ENCODE measurements at places on chromosomes 6 and 20. TPM values are rescaled to one million over a fixed set of nuclear protein-coding genes. Genes with fewer than 3 reads are reported as not detected.

DNA sequence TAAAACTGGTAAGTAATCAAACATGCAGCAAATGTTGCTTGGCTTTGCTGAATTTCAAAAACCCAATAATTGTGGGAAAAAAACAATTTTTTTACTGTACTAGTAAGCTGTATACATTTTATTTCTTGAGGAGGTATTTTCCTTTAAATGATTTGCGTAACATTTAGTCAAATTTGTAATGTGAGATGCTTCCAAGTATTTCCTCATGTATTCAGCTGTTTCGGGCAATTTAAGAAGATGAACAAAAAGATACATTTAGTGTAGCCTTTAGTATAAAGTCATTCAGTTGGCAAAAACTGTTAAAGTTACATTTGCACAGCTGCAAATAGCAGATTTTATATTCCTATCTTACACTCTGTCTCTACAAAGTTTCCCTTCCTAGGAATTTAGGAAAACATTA, 186.1 kb upstream of the SCGN start:
- no peak for DNase-seq

The AIF1 gene
- 1.7 TPM for total RNA-seq

- DNase-seq: no peak
Observed at GRCh38 chr6:125596020-125596419, 153.4 kb upstream of the HEY2 start.

GRCh38 chr20:24304291-24304690, 165.1 kb upstream of the SYNDIG1 start:
- DNase-seq: no peak

GRCh38 chr6:33622456-33623431, 1.6 kb downstream of the ITPR3 start:
- no peak for DNase-seq

DNA sequence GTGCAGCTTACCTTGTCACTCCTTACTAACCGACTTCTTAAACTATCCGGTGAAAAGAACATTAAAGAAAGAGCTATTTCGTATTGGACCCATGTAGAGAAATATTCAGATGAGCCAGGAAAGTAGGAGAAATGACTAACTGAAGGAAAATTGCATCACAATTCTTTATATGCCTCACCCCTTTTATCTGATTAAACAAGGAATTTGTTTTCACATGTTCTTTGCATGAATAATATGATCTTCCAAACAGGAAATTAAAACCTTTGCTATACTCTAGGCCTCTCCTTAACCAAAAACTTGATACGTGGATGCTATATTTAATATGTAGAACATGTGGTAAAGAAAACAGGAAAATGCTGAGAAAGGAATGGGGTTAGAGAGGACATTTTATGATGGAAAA, 41.9 kb upstream of the LRRC1 start:
- no peak for DNase-seq

DNA sequence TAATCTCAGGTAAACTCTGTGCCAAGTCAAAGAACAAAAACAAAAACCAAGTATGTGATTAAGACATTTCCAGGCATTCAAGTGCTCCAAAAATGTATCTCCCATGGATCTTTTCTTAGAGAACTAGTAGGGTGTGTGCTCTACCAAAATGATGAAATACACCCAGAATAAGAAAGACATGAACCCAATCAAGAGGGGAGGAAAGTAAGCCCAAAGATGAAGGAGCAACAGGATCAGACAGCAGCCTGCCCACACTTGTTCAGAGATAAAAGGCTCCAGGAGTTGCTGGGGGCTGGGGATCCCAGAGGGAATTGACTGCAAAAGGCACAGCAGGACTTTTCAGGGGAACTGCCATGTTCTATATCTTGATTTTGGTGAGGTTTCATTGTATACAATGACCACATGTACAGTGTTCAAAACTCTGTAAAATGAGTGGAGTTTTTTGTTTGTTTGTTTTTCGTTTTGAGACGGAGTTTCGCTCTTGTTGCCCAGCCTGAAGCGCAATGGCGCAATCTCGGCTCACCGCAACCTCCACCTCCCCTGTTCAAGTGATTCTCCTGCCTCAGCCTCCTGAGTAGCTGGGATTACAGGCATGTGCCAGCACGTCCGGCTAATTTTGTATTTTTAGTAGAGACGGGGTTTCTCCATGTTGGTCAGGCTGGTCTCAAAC, 24.4 kb downstream of the GCM1 start:
- no peak for DNase-seq

DNA sequence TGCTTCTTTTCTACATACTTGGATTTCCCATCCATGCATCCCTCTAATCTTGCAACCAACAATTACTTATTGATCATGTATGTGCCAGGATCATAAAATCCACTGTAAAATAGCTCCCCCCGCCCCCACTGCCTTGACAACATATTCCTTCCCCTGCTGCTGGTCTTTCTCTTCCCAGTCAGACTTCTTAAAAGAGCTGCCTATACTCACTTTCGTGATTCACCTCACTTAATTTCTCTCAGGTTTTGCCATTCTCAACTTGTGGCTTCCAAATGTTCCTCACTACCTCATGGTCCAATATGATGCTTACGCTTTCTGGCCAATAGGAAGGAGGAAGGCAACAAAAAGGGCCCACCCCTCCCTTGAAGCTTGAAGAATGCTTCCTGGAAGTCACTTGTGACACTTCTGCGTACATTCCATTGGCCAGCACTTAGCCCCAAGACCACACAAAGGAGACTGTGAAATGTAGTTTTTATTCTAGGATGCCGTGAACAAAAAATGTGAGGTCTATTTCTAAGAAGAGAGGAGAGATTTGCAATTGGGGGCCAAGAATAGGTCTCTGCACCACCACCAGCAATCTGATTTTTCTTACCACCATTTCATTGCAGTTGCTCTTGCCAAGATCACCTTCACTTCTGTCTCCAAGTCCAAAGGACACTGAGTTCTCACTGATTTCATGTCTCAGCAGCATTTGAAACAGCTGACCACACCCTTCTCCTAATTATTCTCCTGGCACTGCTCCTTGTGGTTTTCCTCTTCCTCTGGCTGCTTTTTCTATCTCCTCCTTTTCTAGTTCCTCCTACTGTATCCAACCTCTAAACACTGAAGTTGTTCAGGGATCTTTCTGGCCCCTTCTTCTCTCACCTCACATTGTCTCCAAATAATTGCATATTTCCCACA, 30.8 kb downstream of the CD164 start:
- no peak for DNase-seq

The PROKR2 gene
- not detected for total RNA-seq

The FNDC11 gene
- total RNA-seq: 2.6 TPM

GRCh38 chr6:29831776-29832175, 4.2 kb downstream of the HLA-G start:
- DNase-seq: no peak

DNA sequence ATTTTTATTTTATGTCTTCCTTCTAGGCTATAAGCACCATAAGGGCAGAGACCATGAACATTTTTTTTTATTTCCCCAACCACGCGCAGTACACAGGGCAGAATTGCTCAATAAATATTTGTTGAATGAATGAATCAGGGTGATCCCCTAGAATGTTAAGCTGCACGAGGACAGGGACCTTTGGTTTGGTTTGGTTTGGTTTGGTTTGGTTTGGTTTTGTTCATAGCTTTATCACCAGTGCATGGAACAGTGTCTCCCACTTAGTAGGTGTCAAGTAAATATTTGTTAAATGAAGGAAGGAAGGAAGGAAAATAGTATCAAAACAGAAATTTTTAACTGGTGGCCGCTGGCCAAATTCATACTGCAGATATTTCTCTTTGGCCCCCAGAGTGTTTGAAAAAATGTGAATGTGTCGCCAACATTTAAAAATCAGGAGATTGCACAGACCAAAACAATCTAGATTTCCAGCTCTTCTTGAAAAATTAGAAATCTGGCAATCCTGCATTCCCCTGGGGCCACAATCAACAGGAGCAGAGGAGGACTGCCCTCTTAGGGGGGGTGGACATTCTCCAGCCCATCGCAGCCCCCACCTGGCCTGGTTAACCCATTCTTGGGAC, 205.3 kb downstream of the EYA2 start:
- no peak for DNase-seq

- DNase-seq: no peak
Observed at GRCh38 chr6:17268114-17268513, 13.0 kb upstream of the RBM24 start.

DNA sequence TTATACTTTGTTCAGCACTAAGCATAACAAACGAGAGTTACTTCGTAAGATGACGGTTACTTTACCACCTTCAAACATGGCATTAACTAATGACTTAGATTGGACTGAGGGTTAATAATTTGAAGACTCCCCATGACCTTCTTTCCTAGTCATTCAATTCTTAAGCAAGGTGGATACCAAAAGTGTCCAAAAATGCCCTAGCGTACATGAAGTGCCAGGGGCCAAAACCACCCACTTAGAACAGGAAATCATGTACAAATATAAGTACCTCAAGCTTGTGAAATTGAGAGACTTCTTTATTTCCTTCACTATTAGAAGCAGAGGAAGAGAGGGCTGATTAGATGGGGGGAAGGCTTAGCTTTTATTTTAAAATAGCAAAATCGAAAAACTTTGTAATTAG, 166.4 kb downstream of the ATXN1 start:
- no peak for DNase-seq

DNA sequence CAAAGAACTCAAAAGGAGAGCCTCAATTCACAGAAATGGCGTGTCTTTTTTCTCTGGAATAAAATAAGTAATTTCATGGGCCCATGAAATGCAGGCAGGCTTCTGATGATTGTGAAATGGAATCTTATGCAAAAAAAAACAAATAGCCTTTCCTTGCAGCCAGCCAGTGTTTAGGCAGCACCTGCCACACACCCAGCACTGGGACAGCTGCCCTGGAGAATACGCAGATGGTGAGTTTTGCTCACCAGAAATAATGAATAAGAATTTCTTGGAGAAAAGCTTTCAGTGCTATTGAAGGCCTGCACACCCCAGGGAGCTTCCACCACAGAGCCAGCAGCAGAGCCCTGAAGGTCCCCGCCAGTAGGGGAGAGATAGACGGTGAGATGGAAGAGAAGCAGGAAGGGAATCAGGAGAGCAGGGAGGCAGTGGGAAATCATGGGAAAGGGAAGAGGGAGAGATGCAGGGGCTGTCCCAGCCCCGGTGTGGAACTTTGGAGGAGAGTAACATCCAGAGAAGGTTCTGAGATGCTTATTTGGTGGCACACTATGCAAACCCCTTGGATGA, 54.9 kb downstream of the PXDC1 start:
- DNase-seq: no peak

GRCh38 chr20:62439218-62439617, 11.9 kb upstream of the RBBP8NL start:
- no peak for DNase-seq
